CD4-positive, alpha-beta T cell (primary cell): ENCODE measurements at places on chromosomes 12 and 14.

- no peak for DNase-seq
- no peaks in the 10 kb centered on the region for H3K36me3 ChIP-seq
- no peak overlapping the region for H3K4me3 ChIP-seq
- H3K4me1 ChIP-seq: no peaks in the 10 kb centered on the region
Observed at GRCh38 chr14:28305938-28306337, 460.6 kb upstream of the FOXG1 start.

DNA sequence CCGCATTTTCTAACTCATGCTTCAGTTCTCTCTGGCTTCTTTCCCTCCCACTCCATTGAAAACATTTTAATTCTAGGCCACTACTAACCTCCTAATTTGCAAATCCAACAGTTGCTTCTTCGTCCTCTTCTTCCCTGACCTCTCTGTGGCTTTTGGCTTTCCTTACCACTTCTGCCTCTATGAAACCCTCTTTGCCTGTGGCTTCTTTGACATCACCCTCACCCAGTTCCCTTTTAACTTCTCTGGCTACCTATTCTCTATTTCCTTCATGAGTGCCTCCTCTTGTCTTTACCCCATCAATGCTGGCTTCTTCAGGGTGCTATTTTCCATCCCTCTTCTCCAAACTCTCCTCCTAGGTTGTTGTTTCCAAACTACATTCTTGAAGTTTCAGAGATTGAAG, 4.4 kb upstream of the HCFC2 start:
- no peak overlapping the region for H3K27ac ChIP-seq
- DNase-seq: no peak
- H3K4me3 ChIP-seq: no peak overlapping the region
- H3K27me3 ChIP-seq: no peaks in the 10 kb centered on the region
- peaks cover 9% of the 10 kb centered on the region for H3K4me1 ChIP-seq

GRCh38 chr12:120573560-120573959, 7.6 kb downstream of the POP5 start:
- peaks cover 91% of the 10 kb centered on the region for H3K36me3 ChIP-seq
- H3K4me3 ChIP-seq: no peak overlapping the region
- DNase-seq: no peak
- H3K27me3 ChIP-seq: no peaks in the 10 kb centered on the region

DNA sequence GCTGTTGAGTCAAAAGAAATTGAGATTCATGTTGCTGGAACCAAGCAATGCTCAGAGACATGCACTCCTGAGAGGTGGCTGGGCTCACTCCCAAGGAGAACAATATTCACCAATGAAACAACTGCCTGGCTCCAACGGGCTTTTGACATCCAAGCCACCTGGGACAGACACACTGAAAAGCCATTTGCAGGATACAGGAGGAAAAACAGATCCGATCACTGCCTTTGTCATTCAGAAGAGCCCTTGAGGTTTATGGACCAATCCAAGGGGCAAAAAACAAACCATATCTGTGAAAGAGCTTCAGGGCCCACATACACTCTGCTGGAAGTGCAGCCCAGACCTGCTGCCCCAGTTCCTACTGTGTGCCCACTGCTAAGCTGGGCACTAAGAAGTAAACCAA, 277.5 kb downstream of the NUAK1 start:
- no peaks in the 10 kb centered on the region for H3K4me1 ChIP-seq
- H3K36me3 ChIP-seq: no peaks in the 10 kb centered on the region
- H3K27ac ChIP-seq: no peak overlapping the region
- DNase-seq: no peak

- H3K4me3 ChIP-seq: no peak within 1 kb of the TSS
- H3K36me3 ChIP-seq: no peaks in the 10 kb centered on the region
- peaks cover 61% of the 10 kb centered on the region for H3K27me3 ChIP-seq
- no peak within 1 kb of the TSS for H3K27ac ChIP-seq
- peaks cover 21% of the 10 kb centered on the region for H3K4me1 ChIP-seq
Observed at GRCh38 chr12:106138633-106139421, at the start of gene NUAK1. TSS of gene NUAK1 (minus strand) at chr12:106138954. CDS start at chr12:106138653, 301 bp downstream.

GRCh38 chr12:89469361-89469760, 55.2 kb downstream of the GALNT4 start:
- no peak overlapping the region for H3K27ac ChIP-seq
- H3K4me1 ChIP-seq: peaks cover 17% of the 10 kb centered on the region
- H3K36me3 ChIP-seq: no peaks in the 10 kb centered on the region
- no peaks in the 10 kb centered on the region for H3K27me3 ChIP-seq
- DNase-seq: no peak

DNA sequence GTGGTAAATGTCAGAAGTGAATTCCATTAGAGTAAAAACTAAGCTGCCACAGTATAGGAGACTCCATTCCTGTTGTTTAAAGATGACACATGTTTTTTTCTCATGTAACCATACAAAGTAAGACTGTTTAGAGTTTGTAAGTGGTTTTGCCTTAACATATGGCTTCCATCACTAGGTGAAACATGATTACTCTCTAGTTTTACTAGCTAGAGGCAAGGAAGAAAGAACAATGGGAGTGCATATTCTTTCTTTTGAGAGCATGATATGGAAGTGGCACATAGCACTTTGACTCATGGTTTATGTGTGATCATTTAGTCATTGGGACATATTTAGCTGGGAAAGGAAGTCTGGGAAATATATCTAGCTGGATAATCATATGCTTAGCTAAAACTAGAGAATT, 7.7 kb downstream of the ATF7IP start:
- H3K36me3 ChIP-seq: peaks cover 15% of the 10 kb centered on the region
- no peak overlapping the region for H3K27ac ChIP-seq
- peaks cover 21% of the 10 kb centered on the region for H3K4me1 ChIP-seq
- H3K27me3 ChIP-seq: no peaks in the 10 kb centered on the region
- DNase-seq: no peak

- no peak for DNase-seq
- no peak overlapping the region for H3K4me3 ChIP-seq
- no peak overlapping the region for H3K27ac ChIP-seq
- H3K4me1 ChIP-seq: no peaks in the 10 kb centered on the region
- no peaks in the 10 kb centered on the region for H3K36me3 ChIP-seq
Observed at GRCh38 chr14:70856851-70857495, 47.7 kb upstream of the MAP3K9 start.

DNA sequence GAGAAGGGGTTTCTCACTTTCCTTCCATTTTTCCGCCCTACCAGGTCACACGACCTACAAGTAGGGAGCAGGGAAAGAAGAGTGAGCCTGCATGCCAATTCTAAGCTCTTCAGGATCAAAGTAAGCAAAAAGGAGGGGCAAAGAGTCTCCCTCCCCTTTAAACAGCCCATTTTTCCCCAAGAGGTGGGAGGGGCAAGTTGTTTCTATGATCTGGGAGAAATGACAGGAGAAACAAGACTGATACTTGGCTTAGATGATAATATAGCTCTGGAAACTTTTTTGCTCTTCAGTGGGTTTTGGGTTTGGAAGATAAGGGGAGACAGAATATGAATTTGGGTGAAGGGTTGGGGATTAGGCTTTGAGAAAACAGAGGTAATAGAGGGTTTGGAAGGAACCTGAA, 1.8 kb downstream of the DTX3 start:
- H3K27me3 ChIP-seq: no peaks in the 10 kb centered on the region
- H3K4me1 ChIP-seq: peaks cover 39% of the 10 kb centered on the region
- peaks cover 13% of the 10 kb centered on the region for H3K36me3 ChIP-seq
- no peak for DNase-seq

GRCh38 chr12:94277426-94278000, 129.1 kb downstream of the PLXNC1 start:
- no peak for DNase-seq
- peaks cover 16% of the 10 kb centered on the region for H3K36me3 ChIP-seq
- H3K27ac ChIP-seq: no peak overlapping the region
- no peak overlapping the region for H3K4me3 ChIP-seq
- H3K4me1 ChIP-seq: peaks cover 9% of the 10 kb centered on the region
- no peaks in the 10 kb centered on the region for H3K27me3 ChIP-seq

- H3K36me3 ChIP-seq: no peaks in the 10 kb centered on the region
- DNase-seq: no peak
- H3K4me1 ChIP-seq: no peaks in the 10 kb centered on the region
Observed at GRCh38 chr14:98494582-98494981, 777.4 kb downstream of the BCL11B start.

DNA sequence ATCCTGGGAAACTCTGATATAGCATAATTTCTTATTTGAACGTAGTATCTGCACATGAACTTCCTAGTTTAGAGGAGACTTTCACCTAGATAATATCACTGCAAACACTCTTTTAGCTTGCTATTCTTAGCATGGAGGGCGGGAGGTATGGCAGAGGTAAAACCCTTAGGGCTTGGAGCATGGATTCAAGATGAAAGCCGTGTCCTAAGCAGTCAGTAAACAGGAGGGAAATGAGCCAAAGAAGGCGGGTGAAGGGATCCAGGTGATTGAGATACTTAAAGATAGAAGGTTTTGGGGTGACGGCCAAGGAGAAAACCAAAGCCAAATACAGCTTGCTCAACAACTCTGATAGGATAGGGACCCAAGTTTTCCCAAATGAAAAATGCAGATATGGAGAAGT, 107.1 kb upstream of the BCAT1 start:
- no peak overlapping the region for H3K27ac ChIP-seq
- H3K36me3 ChIP-seq: no peaks in the 10 kb centered on the region
- no peak for DNase-seq

DNA sequence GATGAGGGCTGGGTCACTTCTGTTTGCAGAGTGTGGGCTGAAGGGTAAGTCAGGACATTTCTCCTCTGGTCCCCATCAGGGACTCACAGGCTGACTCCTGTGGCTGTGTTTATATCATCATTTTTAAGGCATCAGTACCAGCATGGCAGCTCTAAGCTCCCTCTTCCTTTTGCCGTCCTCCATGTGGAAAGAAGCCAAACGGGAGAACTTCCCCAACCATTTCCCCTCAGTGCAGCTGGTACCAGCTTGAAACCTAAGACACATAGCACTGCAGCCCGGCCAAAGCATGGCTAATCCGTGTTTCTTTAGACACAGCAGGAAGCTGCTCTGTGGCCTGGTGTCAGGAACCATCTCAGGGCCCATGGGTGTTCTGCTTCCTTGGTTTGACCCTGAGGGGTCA, 31.9 kb upstream of the ATP2A2 start:
- H3K27ac ChIP-seq: no peak overlapping the region
- no peaks in the 10 kb centered on the region for H3K36me3 ChIP-seq
- no peaks in the 10 kb centered on the region for H3K27me3 ChIP-seq
- no peak overlapping the region for H3K4me3 ChIP-seq

DNA sequence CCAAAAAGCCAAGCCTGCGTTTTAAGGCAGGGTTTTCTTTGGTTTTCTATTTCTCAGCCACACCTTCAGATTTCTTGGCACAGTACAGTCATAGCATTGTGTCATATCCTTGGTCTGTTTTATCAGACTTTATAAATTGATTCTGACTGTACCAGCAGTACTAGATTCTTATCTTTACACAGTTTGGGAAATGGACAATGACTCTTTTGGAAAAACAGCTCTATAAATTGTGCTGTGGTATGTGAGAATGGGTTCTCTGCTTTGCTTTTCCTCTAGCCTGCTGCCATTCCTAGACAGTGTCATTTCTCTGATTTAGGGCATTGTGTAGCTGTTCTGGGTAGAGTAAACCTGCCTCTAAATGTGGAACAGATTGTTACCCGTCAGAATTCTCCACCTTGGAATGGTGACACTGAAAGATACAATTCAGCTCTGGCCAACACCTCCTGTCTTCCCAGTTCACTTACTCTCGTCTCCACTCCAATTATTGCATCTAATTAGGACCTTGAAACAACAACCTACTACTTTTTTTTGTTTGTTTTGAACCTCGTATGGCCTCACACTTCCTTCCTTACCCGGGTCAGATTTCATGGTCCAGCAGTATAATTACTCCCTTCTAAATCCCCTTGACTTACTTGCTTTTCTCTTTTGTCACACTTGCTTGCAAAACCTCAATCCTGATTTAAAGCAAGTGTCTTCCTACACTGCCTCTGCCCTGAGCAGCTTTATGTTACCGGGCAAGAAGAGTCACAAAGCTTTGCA, 226.3 kb downstream of the ERC1 start:
- no peaks in the 10 kb centered on the region for H3K27me3 ChIP-seq
- H3K27ac ChIP-seq: no peak overlapping the region
- H3K4me3 ChIP-seq: no peak overlapping the region
- H3K4me1 ChIP-seq: no peaks in the 10 kb centered on the region
- DNase-seq: no peak
- H3K36me3 ChIP-seq: no peaks in the 10 kb centered on the region

DNA sequence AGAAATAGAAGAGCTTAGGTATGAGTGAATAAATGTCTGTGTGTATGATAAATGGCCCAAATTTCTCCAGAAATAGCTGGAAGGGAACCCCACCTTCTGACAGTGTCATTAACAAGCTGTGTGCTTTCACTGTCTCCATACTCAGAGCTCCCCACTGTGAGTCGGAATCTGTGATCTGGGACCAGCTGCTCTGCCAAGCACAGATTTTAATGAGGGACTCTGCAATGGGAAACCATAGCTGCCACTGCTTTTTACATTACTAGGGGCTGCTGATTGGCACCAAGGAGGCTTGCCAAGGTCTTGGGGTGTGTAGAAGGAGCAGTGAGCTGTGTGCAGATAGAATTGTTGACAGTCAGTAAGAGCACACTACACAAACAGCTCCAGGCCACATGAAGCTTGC, 244.2 kb upstream of the CCDC196 start:
- H3K4me3 ChIP-seq: no peak overlapping the region
- H3K27me3 ChIP-seq: no peaks in the 10 kb centered on the region

- DNase-seq: no peak
- H3K27me3 ChIP-seq: no peaks in the 10 kb centered on the region
- no peaks in the 10 kb centered on the region for H3K36me3 ChIP-seq
- H3K4me1 ChIP-seq: no peaks in the 10 kb centered on the region
- no peak overlapping the region for H3K4me3 ChIP-seq
Observed at GRCh38 chr14:57797160-57797559, 68.7 kb downstream of the SLC35F4 start.

GRCh38 chr12:98002887-98003493, 512.4 kb upstream of the TMPO start:
- no peak overlapping the region for H3K4me3 ChIP-seq
- no peak for DNase-seq
- H3K27ac ChIP-seq: no peak overlapping the region
- no peaks in the 10 kb centered on the region for H3K36me3 ChIP-seq

- DNase-seq: no peak
- H3K27ac ChIP-seq: no peak overlapping the region
- no peaks in the 10 kb centered on the region for H3K27me3 ChIP-seq
- no peaks in the 10 kb centered on the region for H3K4me1 ChIP-seq
Observed at GRCh38 chr12:70351076-70351475, 15.0 kb upstream of the KCNMB4 start.

DNA sequence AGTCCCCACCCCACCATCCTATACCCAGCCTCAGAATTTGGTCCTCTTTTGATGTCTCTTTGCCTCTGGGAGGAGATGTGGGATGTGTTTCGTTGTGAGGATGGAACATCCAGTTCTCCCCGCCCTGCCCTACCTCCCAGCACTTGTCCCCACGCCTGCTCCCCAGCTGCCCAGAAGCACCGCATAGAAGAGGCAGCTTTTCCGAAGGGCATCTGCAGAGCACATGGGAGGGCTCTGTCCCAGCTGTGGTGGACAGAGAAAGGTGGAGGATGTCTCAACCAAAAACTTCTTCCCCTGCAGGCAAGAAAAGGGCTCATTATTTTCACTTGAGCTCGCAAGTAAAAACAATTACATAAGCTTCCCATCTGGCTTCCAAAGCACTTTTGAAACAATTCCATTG, 302.6 kb downstream of the PCNX1 start:
- H3K4me1 ChIP-seq: no peaks in the 10 kb centered on the region
- no peaks in the 10 kb centered on the region for H3K36me3 ChIP-seq
- no peaks in the 10 kb centered on the region for H3K27me3 ChIP-seq
- H3K27ac ChIP-seq: no peak overlapping the region
- H3K4me3 ChIP-seq: no peak overlapping the region

GRCh38 chr14:99598774-99599173, 5.2 kb downstream of the CCDC85C start:
- H3K27me3 ChIP-seq: no peaks in the 10 kb centered on the region
- no peak overlapping the region for H3K27ac ChIP-seq
- H3K36me3 ChIP-seq: no peaks in the 10 kb centered on the region
